ENCODE measurements at places on chromosomes 12 and 14.

- DNase-seq: no peak
Measured at GRCh38 chr12:31631023-31631724, 28.3 kb upstream of the ETFBKMT start.

- DNase-seq: peak; percentile 52
Measured at GRCh38 chr12:49133014-49133413, 1.8 kb upstream of the TUBA1B start.

GRCh38 chr14:47674148-47674542 lies 1.3 kb downstream of the MDGA2 start:
- no peak for DNase-seq

GRCh38 chr14:101733211-101733610 lies 28.3 kb upstream of the PPP2R5C start:
- DNase-seq: peak; percentile 43

GRCh38 chr14:101217080-101217463 lies 313.6 kb upstream of the RTL1 start:
- no peak for DNase-seq

DNA sequence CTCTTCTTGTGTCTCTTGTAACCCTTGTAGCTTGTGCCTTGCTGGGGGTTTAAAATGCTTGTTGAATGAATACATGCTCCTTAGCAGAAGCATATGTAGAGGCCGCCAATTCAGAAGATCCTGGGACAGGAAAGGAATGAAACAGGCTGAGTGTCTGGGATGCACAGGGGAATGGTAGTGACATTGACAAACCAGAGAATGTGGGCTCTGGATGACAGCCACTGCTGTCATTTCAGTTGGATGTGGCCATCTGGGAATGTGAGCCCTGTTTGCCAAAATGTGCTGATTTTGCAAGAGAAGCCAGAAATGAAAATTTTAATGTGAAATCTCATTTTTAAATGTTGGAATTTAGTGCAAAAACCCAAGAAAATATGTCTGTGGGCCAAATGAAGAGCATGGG lies 136.8 kb downstream of the DACT1 start:
- DNase-seq: no peak

- DNase-seq: no peak
Measured at GRCh38 chr12:117125767-117126166, 26.6 kb upstream of the TESC start.

GRCh38 chr12:26378711-26379110 lies 183.3 kb downstream of the SSPN start:
- no peak for DNase-seq

- no peak for DNase-seq
Measured at GRCh38 chr12:45223868-45224267, 8.0 kb downstream of the ANO6 start.

DNA sequence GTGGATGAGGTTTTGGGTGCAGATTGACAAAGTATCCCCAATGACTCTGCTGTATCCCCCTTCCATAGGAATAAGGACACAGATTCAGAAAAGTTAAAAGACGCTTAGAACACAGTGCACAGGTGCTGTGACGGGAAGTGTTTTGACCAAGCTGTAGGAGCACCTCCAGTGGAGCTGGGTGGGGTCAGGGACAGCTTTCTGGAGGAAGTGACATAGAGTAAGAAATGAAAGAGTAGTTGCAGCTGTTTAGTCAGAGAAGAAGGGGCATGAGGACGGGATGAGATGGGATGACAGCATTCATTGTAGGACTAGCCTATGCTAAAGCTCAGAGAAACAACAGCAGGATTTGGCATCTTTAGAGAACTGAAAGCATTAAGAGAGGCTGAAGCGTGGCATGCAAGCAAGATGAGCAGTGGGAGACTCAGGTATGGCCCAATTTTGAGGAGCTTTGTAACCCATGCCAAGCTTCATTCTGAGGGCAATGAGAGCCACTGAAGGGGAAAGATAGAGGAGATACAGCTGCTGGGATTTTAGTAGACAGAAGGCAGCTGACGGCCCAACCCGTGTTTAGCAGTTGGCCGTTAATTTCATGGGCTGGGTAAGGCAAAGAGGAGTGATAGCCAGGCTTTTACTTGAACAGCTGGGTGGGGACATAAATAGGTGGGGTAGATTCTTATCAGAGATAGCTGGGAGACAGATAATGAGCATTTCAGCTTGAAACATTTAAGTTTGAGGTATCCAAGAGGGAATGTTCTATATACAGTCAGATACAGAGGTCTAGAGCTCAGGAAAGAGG lies 131.8 kb upstream of the KRAS start:
- peak; percentile 55 for DNase-seq

DNA sequence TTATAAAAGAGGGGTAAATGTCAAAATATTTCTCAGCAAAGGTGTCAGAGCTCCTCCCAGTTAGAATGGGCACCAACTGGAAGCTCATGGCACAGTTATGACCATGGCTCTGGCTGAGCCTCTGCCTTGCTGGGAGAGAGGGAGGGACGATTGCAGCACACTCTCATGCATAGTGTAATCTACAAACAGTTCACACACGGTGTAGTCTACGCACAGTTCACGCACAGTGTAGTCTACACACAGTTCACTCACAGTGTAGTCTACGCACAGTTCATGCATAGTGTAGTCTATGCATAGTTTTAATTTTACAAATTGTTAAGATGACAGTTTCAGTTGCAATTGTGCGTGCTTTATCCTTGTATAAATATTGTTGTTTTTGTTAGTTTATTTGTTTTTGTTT lies 1474.6 kb upstream of the TMEM132C start:
- DNase-seq: no peak

- DNase-seq: no peak
Measured at GRCh38 chr14:68609012-68609411, 183.9 kb downstream of the ZFP36L1 start.

DNA sequence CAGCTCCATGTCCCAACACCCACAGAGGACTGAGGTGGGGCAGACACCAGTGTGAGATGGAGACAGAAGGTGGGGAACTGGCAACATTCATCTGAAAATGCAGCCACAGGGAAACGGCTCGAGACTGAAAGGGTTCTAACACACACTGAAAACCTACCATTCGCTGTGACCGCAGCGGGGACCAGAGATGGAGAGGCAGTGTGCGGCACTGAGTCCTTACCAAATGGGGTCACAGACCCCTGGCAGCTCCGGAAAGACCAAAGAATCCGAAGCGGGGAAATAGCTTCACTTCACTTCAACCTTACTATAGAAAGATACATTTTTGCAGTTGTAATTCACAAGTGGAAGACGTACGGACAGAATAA lies 9.6 kb downstream of the BAG5 start:
- no peak for DNase-seq

GRCh38 chr12:95460105-95460504 lies 13.8 kb upstream of the METAP2 start:
- DNase-seq: no peak

GRCh38 chr14:75941030-75941429 lies 40.8 kb downstream of the TGFB3 start:
- DNase-seq: no peak

DNA sequence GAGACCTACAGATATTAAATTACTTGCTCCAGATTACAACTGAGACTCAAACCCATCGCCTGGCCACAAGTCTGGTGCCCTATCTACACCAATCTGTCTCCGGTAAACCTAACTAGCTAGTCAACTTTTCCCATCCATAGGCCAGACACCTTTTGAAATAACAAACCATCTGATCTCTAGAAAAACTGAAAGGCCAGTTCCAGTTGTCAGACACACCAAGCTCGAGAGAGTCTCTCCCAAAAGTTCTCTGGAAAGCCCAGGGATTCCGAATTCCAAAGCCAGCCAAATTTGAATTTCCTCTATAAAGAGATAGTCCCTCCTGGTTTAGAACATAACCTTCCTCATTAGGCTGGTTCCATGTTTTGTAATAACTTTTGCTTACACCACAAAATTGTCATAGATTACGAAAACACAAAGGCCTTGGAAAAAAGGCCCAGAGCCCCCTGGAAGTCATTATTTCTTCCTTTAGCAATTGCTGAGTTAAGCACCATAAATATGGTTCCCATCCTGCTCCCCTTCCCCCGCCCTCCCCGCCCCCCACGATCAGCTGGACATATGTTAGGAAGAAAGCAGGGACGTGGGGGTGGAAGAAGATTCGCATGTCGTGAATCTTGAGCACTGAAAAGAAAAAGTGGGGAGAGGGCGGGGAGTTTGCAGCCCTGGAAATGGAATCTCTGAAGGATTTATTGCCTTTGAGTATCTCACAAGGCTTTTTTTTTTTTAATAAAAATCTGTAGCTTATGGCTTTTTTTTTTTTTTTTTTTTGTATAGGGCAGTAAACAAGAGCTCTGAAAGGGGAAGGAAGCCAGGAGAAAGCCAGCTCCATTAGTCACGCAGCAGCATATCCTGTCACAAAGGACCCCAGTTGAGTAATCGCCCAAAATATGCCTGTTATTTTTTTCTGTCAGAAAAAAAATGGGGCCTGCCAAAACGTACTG lies 110.4 kb downstream of the ZFP36L1 start:
- peak; percentile 53 for DNase-seq

GRCh38 chr12:106000382-106001104 lies 138.2 kb downstream of the NUAK1 start:
- DNase-seq: no peak

- peak; percentile 90 for DNase-seq
Measured at GRCh38 chr14:37172024-37172869, at the start of gene SLC25A21. TSS of gene SLC25A21 (minus strand) at chr14:37172606.

DNA sequence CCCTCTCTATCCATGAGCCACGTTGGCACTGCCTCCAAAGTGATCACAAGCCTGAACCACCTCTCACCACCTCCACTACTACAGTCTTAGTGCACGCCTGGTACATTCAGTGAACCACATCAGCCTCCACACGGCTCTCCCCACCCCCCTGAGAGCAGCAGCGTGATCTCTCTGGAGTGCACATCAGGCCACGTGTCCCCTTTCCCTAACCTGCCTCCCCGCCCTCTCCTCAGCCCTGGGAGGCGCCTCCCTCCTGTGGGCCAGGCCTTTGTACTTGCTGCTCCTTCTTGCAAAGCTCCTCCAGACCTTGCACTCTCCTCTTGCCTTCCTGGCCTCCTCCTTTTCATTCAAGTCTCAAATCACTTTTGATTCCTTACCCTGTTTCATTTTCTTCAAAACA lies 49.8 kb downstream of the SLC6A12 start:
- no peak for DNase-seq

DNA sequence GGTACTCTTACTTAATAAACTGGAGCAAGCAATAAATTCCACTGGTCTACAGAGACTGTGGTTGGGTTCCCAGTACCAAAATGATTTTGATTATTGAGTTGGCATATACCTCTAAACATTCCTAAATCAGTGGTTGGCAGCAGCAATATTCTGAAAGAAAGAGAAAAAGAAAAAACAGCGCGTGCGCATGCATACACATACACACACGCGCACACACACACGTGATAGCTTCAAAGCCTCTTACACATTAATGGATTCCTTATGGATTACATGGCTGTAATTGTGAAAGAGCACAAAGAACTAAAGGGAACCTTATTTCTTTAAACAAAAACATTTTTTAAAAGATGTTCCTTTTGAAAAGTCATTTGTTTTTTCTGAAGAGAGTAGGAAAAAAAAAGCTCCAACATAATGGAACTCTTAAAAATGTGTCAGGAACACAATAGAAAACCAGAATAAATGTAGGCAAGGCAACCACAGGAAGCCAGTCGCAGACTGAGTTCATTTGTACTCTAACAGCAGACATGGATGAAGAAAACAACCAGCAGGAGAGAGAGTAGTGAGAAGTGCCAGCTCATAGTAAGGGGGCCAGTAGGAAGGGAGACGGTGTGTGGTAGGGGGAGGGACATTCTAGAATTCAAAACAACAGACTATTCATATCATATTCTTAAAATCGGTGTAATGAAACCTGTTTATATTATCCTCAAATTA lies 80.0 kb downstream of the DRAM1 start:
- no peak for DNase-seq

GRCh38 chr12:102401087-102401486 lies 79.3 kb downstream of the IGF1 start:
- no peak for DNase-seq

- DNase-seq: peak; percentile 67
Measured at GRCh38 chr12:107134558-107134957, 41.2 kb upstream of the CRY1 start.

DNA sequence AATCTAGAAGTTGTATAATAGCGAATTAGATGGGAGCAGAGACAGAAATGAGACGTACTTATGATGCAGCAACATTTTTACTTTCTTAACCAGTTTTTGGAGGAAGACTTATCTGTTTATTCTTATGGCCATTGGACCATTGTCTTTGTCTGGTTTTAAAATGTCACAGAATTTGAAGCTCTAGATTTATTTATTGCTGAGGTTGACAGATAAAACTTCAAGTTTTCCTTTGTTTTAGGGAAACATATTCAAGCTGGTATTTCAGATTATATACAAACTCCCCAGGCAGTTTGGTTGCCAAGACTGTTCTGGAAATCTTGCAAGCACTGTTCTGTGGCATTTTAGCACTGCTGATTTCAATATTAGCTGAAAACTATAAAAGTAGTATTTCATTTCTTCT lies 1021.7 kb downstream of the GALC start:
- no peak for DNase-seq
